T-helper 17 cell (primary cell): ENCODE measurements at places on chromosomes 16 and 17. TPM values are rescaled to one million over a fixed set of nuclear protein-coding genes. Genes with fewer than 3 reads are reported as not detected.

The CSF3 gene
- total RNA-seq, result not detected

The ELMO3 gene
- 2.4 TPM for total RNA-seq

The NACA2 gene
- total RNA-seq, result not detected

The SRSF2 gene
- 393 TPM for total RNA-seq

The OMG gene
- total RNA-seq, result 0.65 TPM

The G6PC1 gene
- not detected for total RNA-seq

The TSPAN10 gene
- not detected for total RNA-seq

- no peaks in the 10 kb centered on the region for H3K27me3 ChIP-seq
- peak overlapping the region; percentile 63 for H3K4me3 ChIP-seq
- peak overlapping the region; percentile 84 for H3K27ac ChIP-seq
- peaks cover 59% of the 10 kb centered on the region for H3K4me1 ChIP-seq
- H3K36me3 ChIP-seq, result no peaks in the 10 kb centered on the region
Observed at GRCh38 chr17:57455063-57455914, 199.0 kb downstream of the MSI2 start.

DNA sequence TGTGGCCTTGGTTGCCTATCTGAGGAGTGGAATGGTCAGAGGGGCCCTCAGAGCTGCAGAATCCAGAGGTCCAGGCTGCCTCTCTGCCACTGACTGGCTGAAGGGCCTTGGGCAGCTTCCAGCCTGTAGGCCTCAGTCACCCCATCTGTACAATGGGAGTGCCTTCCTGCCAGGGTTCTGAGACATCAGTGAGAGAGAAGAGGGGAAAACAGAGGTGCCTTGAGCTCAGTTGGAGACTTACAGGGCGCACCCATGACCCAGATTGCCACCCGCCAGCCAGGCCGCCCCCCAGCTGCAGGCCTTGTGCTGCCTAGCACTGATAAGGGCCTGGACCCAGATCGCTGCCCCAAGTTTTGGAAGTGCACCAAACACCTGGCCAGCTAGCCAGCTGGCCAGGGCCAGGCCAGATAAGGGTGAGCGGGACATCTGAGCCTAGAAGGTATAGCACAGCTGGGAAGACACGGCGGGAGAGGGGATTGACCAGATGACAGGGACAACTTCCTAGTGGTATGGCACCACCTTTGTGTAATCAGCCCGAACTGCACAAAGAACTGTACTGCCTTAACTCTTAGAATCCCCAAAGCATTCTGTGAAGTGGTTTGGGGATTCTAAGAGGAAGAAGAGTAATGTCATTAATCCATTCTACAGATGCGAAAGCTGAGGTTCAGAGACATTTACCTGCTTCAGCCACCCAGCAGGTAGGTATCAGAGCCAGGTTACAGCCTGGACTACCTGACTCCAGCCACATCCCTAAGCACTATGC is 1.4 kb downstream of the SLC4A1 start:
- no peaks in the 10 kb centered on the region for H3K36me3 ChIP-seq
- no peak overlapping the region for H3K27ac ChIP-seq
- DNase-seq, result no peak
- no peak overlapping the region for H3K4me3 ChIP-seq
- H3K4me1 ChIP-seq, result peaks cover 4% of the 10 kb centered on the region

DNA sequence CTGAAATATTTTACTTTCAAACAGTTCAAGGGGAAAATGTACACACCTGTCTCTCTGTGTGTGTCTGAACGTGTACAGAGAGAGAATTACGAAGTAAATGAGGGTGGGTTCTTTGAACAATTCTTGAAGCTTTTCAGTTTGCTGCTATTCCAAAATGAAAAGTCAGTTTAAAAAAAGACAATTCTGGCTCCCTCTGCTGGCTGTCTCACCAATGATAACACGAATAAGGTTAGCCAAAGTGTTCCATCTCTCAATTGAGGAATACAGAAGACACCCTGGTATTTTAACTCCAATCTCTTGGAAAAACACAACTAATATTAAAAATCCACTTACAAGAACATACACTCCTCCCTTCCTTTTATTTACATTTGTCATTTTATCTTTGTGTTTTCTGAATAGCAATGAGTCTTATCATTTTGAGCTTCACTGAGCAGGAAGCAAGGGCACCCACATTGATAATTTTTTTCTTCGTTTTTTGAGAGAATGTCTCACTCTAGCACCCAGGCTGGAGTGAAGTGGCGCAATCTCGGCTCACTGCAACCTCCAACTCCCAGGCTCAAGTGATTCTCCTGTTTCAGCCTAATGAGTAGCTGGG is 20.5 kb downstream of the EFTUD2 start:
- H3K4me3 ChIP-seq, result no peak overlapping the region
- no peak overlapping the region for H3K27ac ChIP-seq
- H3K4me1 ChIP-seq, result peaks cover 5% of the 10 kb centered on the region
- peaks cover 15% of the 10 kb centered on the region for H3K36me3 ChIP-seq

DNA sequence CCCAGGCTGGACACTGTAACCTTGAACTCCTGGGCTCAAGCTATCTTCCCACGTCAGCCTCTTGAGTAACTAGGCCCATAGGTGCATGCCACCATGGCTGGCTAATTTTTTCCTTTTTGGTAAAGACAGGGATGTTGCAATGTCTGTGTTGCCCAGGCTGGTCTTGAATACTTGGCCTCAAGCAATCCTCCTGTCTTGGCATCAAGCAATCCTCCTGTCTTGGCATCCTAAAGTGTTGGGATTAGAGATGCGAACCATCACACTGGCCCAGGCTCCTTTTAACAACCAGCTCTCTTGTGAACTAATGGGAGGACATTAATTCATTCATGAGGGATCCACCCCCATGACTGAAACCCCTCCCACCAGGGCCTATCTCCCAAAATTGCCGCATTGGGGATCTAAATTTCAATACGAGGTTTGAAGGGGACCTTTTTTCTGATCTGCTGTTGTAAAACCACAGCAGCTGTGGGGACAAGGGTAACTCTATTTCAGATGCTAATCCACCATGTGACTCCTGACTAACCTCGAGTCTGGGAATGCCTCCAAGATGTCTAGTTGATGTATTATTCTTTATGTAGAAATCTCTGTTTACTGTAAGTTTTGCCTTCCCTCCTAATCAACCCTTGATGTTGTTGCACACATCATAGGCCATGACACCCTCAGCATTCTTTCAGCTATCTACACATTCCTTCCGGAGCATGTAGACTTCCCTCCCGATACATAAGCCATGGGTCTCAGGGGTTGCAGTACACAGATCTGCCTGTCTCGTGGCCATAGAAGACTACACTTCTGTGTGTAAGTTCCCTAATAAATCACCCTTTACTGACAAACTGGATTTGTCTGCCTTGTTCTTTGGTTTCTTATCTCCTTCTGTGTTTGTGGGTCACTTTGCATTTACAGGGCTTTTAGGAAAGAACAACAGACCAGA is 37.6 kb downstream of the RNF112 start:
- H3K27me3 ChIP-seq, result peaks cover 43% of the 10 kb centered on the region
- DNase-seq, result no peak
- no peak overlapping the region for H3K4me3 ChIP-seq
- H3K27ac ChIP-seq, result no peak overlapping the region

DNA sequence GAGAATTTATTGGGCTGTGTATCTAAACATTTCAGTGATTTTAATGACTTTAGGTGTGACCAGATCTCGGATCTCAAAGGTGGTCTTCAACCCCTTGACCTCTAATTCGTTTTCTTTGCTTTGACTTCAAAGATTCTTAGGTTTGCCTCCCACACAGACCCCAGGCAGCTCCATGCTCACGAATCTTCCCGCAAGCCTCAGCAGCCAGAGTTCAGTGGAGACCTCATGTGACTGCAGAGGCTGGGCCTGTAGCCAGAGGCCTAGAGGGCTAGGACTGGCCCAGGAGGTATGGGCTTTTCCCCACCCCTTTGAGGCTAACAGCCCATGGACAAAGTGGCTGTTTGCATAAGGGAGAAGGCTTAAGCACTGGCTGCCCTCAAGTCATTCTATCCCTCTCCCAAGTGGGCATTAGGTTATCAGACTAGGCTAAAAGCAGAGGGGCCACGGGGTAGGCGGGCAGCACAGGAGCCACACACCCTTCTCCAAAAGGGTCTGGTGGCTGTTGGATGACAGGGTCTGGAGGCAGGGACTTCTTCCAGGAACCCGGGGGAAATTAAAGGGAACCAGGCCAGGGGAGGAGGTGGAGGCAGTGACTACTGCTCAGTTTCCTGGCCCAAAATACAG is 3.0 kb downstream of the HIRIP3 start:
- H3K36me3 ChIP-seq, result peaks cover 2% of the 10 kb centered on the region
- H3K4me1 ChIP-seq, result peaks cover 29% of the 10 kb centered on the region
- H3K27ac ChIP-seq, result no peak overlapping the region

DNA sequence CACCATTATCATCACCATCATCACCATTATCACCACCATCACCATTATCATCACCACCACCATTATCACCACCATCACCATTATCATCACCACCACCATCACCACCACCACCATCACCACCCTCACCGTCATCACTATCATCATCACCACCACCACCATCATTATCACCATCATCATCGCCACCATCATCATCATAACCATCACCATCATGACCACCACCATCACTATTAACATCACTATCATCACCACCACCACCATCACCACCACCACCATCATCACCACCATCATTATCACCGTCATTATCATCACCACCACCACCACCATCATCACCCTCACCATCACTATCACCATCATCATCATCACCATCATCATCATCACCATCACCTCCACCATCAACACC is 9.1 kb downstream of the FOXL1 start:
- H3K4me1 ChIP-seq, result no peaks in the 10 kb centered on the region
- no peak for DNase-seq
- H3K27ac ChIP-seq, result no peak overlapping the region
- H3K36me3 ChIP-seq, result peaks cover 4% of the 10 kb centered on the region

- no peak for DNase-seq
- no peaks in the 10 kb centered on the region for H3K4me1 ChIP-seq
- peaks cover 27% of the 10 kb centered on the region for H3K27me3 ChIP-seq
Observed at GRCh38 chr17:68657576-68657975, 56.4 kb upstream of the FAM20A start.

DNA sequence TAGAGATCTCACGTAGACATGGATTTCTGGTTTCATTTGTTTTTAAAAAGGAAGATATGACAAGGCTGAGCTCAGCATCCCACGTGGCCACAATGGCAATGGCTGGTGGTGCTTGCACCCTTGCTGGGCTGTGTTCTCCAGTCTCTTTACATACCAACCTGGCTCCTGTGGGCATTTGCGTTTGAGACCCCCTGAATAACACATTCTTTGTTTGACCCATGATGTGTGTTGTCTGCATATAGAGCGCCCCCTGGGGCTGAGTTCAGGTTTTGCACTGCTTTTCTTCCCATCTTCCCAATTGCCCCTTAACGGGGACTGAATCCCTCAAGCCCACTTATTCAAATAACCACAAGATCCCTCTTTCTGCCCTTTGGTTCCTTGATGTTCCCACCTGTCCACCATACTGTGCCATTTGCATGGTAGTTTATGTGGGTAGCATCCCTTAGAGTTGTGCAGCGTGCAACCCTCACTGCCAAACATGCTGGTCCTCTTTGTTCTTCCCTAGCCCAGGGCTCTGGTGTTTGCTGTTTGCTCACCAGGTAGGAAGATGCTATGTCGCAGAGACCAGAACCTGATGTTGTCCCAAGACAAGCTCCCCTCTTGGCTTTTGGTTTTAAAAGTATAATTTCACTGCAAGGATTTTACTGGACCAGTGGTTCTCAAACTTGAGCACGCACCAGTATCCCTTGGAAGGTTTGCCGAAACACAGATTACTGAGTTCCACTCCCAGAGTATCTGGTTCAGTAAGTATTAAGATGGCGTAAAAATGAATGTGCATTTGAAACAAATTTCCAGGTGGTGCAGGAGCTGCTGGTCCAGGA is 38.5 kb upstream of the NKD1 start:
- H3K4me1 ChIP-seq, result peaks cover 4% of the 10 kb centered on the region
- H3K27ac ChIP-seq, result no peak overlapping the region

DNA sequence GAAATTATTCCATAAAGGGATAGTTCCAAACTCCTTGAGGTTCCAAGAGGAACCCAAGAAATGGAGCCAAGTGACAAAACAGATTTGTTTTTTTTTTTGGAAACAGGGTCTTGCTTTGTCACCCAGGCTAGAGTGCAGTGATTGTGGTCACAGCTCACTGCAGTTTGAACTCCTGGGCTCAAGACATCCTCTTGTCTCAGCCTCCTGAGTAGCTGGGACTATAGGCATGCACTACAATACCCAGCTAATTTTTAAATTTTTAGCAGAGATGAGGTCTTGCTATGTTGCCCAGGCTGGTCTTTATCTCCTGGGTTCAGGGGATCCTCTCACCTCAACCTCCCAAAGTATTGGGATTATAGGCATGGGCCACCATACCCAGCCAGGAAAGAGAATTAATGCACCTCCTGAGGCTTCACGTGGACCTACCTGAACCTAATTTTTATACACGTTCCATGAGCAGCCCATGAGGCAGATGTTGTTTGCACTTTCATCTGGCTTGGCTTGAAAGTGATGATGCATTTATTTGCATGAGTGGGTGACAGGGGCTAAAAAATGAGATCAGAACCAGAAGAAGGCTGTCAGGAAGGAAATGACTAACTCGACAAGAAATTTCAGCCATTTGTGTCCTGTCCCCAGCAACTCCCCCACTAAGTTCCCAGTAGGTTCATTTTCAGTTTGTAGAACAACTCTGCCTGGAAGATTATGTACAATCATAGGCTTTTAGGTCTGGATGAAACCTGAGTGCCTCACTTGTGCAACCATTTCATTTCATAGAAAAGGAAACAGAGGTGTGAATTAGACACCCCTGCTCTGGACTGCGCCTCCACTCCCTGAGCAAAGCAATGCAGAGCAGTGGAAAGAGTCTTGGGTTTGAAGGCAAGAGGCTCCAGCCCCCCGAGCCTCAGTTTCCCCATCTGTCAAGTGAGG is 10.3 kb upstream of the IRF8 start:
- H3K27ac ChIP-seq, result no peak overlapping the region
- peaks cover 12% of the 10 kb centered on the region for H3K4me1 ChIP-seq

DNA sequence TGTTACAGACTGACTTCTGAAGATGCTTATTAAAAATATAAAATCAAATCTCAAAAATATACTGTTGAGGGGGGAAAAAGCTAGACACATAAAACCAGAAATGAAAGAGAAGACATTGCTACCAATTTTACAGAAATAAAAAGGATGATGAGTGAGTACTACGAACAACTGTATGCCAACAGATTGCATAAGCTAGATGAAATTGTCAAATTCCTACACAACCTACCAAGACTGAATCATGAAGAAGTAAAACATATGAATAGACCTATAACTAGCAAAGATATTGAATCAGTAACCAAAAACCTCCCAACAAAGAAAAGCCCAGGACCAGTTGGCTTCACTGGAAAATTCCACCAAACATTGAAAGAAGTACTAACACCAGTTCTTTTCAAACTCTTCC is 3.5 kb upstream of the CAPNS2 start:
- H3K27ac ChIP-seq, result no peak overlapping the region
- H3K4me3 ChIP-seq, result no peak overlapping the region
- peaks cover 22% of the 10 kb centered on the region for H3K27me3 ChIP-seq

- H3K27ac ChIP-seq, result no peak overlapping the region
- H3K36me3 ChIP-seq, result peaks cover 2% of the 10 kb centered on the region
- H3K4me3 ChIP-seq, result no peak overlapping the region
- DNase-seq, result no peak
- peaks cover 8% of the 10 kb centered on the region for H3K4me1 ChIP-seq
Observed at GRCh38 chr17:4959261-4959965, 8.2 kb downstream of the SPAG7 start.
